NCI-H2029 treated with DMSO at 0.1 percent for 48 hours (cell line): ENCODE measurements at places on chromosomes 7 and 10.

DNA sequence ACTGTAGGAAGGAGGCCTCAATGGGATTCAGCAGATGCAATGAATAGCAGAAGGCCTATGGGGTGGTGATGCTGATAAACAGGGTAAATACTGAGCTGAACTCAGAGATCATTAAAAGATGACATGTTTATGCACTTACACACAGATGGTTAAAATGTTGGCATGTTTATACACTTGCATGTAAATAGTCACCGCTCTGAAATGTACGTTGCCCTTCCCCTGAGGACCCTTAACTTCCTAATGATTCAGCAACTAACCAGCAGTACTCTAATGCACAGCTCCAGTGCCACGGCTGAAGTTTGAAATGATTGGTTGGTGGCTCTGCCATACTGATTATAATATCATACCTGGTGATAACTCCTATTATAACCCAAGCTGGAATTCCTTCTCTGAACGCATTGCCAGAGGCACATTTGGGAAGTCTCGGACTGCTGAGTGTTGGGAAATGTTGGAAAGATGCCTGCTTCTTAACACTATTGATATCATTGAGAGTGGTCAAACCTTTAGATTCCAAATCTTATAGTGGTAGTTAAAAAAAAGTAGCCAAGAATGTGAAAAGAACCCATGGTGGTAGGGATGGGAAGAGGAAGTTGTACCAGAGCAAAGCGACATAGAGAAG, 3.7 kb upstream of the CAV1 start:
- no peak for DNase-seq

GRCh38 chr10:124520558-124521428, 59.2 kb downstream of the LHPP start:
- DNase-seq: no peak

DNA sequence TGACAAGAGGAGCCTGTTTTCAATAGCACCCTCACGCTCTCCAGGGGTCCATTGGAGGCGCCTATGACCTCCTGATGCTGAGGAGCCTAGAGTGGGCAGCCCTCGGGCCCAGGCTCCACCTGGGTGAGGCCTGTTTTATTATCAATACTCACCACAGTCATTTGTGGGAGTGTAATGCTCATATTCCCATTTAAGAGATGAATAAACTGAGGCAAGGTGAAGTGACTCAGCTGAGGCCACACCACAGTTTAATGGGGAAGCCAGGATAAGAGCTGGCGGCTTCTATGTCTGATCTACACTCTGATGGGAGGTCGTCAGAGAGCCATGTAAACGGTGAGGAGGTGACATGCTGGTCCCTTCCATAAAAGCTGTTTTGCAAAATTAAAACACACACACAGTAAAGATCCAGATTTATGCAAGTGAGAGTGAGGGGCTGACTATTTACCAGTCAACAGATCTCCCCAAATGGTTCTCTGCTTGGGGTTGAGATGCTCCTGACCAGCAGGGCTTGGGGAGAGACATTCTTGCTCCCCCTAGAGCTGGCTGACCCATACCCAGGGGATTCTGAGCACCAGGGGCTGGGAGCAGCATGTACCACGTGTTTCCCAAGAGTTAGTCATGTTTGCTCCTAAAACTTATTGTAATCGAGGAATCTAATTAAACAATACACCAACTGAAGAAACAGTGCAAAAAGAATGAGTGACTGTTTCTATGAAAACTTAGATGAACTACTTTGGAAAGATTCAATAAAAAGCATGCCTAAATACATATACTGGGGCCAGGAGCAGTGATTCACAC, 81.0 kb upstream of the INSIG1 start:
- DNase-seq: no peak

DNA sequence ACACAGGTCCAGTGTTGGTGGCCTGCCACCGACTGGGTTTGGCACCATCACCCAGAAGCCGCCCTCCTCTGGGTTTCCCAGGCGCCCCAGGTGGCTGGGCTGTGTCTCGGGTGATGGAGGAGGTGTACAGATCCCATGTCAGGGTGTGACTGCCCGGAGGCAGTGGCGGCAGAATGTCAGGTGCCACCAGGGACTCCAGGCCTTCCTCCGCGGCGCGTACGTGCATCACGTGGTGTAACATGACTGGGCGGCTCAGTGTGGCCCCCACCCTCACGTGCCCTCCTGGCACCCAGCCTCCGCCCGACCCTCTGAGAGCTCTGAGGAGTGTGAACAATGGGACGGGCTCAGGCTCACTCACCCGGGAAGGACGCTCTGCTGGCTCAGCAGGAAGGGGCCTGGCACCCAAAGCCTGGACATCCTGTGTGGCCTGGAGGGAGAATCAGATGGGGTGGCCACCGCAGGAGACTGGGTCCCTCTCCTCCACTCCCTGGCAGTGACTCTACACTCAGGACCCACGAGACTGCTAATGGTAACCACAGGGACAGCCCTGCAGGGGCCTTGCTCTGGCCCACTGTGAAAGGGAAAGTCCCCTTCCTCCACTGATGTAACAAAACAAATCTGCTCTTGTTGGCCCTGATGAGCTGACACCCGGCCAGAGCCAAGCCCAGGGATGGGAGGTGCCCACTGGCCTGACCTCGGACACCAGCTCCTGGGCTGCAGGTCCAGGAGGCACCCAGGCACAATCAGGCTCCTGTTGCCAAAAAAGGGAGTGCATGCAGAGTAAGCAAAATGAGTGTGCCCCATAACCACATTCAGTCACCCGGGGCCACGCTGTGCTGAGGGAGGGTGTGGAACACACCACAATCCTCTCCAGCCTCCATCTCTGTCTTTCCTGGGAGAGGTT, 164.8 kb downstream of the PRKAG2 start:
- DNase-seq: peak; percentile 79

DNA sequence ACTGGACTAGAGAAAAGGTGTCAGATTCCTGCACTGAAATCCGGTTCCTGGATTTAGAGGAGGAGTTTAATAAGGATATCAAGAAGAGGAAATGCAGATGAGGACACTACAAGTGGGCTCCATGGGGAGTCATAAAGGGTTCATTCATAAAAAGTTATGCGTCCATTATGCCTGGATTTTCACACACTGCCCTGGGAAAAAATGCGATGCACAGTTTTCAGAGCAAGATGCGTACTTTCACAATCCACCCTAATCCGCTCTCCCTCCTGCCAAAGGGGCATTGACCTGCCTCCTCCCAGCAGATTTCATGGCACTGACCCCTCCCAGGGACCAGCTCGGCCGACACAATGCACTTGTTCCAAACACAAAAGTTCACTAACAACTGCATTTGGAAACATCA, 42.2 kb upstream of the OPALIN start:
- DNase-seq: no peak
